A549 treated with ZK216348 at 1 μM for 4 hours (cell line): ENCODE measurements at places on chromosomes 13 and 19. TPM values are rescaled to one million over a fixed set of nuclear protein-coding genes. Genes with fewer than 3 reads are reported as not detected.

Gene ZNF793
- 0.16 TPM in 1 of 5 replicates, not detected in the others for total RNA-seq

Gene FCAR
- total RNA-seq = not detected in 5 replicates

Gene PCDH9
- 6.2 to 7.5 TPM (median 7.2 TPM) in 5 replicates for total RNA-seq

Gene ATP5F1D
- 77.1 to 178 TPM (median 171 TPM) in 5 replicates for total RNA-seq

Gene GRIN2D
- total RNA-seq = 4.4 to 12.0 TPM (median 10.2 TPM) in 5 replicates

Gene CACNA1A
- 0.09 to 0.31 TPM (median 0.16 TPM) in 4 of 5 replicates, not detected in the other for total RNA-seq

Gene FBXL12
- 11.0 to 14.4 TPM (median 13.5 TPM) in 5 replicates for total RNA-seq

Gene S1PR5
- total RNA-seq = 1.3 to 2.7 TPM (median 2.2 TPM) in 5 replicates

Gene EXOC3L2
- 1.0 to 2.0 TPM (median 2.0 TPM) in 5 replicates for total RNA-seq

Gene ZNF382
- not detected in 5 replicates for total RNA-seq

Gene MYO9B
- 24.8 to 39.5 TPM (median 35.9 TPM) in 5 replicates for total RNA-seq

Gene LRP3
- 23.8 to 65.5 TPM (median 52.9 TPM) in 5 replicates for total RNA-seq

Gene FBXO27
- 2.7 to 7.5 TPM (median 4.6 TPM) in 5 replicates for total RNA-seq

Gene CAPN12
- 4.7 to 6.8 TPM (median 6.0 TPM) in 5 replicates for total RNA-seq

Gene LIN37
- 21.9 to 27.2 TPM (median 23.2 TPM) in 5 replicates for total RNA-seq

Gene ADAMTSL5
- total RNA-seq = 2.0 to 4.1 TPM (median 2.7 TPM) in 5 replicates

Gene NUFIP1
- total RNA-seq = 5.0 to 7.5 TPM (median 6.0 TPM) in 5 replicates

Gene ZNF229
- 2.1 to 4.7 TPM (median 3.0 TPM) in 5 replicates for total RNA-seq

Gene ZNF350
- 3.3 to 5.9 TPM (median 4.0 TPM) in 5 replicates for total RNA-seq

Gene NLRP11
- 0.05 to 0.06 TPM in 2 of 5 replicates, not detected in the others for total RNA-seq

Gene ZFP82
- total RNA-seq = 1.6 to 2.8 TPM (median 1.9 TPM) in 5 replicates

Gene FPR2
- total RNA-seq = not detected in 5 replicates

Gene ZNF415
- total RNA-seq = not detected in 5 replicates

Gene CARD8
- total RNA-seq = 15.3 to 22.4 TPM (median 18.7 TPM) in 5 replicates
